ENCODE measurements at places on chromosomes 6 and 20. TPM values are rescaled to one million over a fixed set of nuclear protein-coding genes. Genes with fewer than 3 reads are reported as not detected.

Gene ADGRB3
- polyA plus RNA-seq: 14.5 TPM

Gene BPI
- 2.1 TPM for polyA plus RNA-seq

Gene RPL10A
- 2,223 TPM for polyA plus RNA-seq

Gene EPPIN
- polyA plus RNA-seq: 0.37 TPM

DNA sequence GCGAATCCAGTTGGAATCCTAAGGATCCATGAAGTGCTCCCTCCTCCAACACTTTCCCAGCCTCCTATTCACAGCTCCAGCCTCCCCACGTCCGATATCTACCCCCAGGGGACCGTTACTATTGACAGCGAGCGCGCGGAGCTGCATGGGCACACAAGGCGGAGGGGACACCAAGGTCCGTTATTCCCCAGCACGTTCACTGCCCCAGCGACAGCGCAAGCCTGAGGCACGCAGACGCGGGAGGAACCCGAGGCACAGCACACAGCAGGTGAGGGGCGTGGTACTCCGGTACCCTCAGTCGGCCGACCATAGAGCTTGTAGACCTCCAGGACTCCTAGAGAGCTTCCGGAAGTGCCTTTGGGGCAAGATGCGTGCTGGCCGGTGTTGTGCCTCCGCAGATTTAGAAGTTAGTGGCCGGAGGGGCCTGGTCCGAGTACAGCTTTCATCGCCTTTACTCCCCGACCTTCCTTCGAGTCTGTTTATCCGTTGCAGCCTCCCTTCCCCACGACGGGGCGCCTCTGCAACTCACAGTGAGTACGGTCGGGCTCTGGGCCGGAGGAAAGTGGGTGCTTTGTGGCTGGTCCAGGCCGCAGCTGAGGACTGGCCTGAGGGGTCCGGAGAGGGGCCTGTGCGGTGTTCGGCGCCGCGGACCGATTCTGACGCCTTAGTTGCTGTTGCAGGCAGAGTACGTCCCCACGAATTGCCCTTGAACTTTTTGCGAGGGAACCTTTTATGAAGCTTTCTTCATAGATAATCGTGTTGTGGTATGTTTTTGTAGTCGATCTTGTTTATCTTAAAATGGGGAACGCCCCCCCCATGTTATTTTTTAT, at the start of gene ZKSCAN8:
Gene ZKSCAN8, plus strand, starts transcription at position 384 of the 830 bp plus-strand sequence. CDS start 6,525 bp downstream, outside the sequence.
- DNase-seq: peak; percentile 82

GRCh38 chr20:25041813-25042530, 16.0 kb downstream of the ACSS1 start:
- DNase-seq: no peak

- DNase-seq: no peak
These were observed 199.2 kb downstream of the ALDH8A1 start for GRCh38 chr6:134750669-134751068.

- DNase-seq: no peak
These were observed 1.1 kb downstream of the DDAH2 start for GRCh38 chr6:31727717-31728671.

GRCh38 chr6:9057937-9058336, 622.6 kb upstream of the SLC35B3 start:
- no peak for DNase-seq

- no peak for DNase-seq
These were observed 132.7 kb upstream of the F13A1 start for GRCh38 chr6:6453186-6453585.

DNA sequence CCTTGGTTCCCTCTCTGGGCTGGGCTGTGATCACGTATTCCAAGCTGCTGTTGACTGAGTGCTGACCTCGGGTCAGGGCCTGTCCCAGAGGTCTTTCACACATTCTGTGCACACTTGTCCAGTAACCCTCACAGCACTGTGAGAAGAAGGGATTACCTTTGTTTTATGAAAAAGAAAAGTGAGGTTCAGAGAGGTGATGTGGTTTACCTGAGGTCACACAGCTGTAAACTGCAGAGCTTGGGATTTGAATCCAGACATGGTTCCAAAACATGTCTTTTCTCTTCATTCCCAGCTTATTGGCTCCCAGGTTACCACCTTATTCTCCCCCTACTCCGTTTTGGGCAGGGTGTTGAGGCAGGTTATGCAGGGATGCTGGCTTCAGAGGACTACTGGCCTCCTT, 28.4 kb upstream of the CDH22 start:
- no peak for DNase-seq

DNA sequence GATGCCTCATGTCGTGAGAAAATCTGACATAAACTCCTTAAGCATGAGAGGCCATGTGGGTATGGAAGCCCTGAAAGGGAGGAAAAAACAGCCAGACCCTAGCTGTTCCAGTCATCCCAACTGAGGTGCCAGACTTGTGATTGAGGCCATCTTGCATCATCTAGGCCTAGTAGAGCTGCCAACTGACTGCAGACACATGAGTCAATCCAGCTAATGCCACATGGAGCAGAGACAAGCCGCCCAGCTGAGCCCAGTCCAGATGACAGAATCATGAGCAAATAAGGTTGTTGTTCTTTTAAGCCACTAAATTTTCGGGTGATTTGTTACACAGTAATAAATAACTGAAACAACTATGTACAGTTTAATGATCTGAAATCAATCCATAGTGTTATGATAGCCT, 680.9 kb downstream of the MAFB start:
- DNase-seq: no peak

GRCh38 chr20:23315099-23315498, 35.5 kb upstream of the NXT1 start:
- no peak for DNase-seq

DNA sequence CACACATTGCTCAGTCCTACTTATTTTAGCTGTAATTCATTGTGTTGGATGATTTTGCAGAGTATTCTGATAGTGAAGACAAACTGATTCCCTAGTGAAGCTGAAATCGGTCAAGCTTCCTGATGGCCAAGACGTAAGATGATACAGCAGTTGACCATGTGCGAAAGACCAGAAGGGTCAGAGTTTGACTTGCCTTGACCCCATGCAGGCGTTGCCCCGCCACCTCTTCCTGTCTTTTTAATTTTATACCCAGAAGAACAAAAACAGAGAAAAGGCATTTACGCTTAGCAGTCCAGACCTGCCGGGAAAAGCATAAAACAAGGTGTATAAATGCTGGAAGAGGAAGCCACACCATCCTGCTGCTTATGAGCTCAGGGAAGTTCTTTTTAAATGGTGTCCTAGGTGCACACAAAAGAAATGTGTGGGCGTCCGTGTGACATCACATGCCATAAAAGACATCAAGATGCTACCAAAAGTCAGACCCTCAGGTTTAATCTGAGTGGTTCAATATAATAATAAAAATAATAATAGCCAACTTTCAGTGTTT, 32.2 kb downstream of the TSHZ2 start:
- no peak for DNase-seq

DNA sequence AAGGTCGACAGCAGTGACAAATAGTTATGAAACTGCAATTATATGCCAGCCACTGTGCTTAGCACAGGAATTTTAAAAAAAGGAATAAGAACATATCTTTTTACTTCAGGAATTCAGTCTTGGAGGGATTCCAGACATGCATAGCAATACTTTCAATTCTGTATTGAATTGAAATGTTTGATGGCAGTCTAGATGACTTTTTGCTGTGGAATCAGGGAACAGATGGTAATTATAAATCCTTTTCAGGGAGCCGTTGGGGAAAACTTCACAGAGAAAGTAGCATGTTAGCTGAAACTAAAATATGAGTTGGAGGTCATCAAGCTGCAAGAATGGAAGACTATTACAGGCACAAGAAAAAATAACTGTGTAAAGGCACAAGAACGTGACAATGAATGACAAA, 74.8 kb downstream of the IMPG1 start:
- DNase-seq: no peak

DNA sequence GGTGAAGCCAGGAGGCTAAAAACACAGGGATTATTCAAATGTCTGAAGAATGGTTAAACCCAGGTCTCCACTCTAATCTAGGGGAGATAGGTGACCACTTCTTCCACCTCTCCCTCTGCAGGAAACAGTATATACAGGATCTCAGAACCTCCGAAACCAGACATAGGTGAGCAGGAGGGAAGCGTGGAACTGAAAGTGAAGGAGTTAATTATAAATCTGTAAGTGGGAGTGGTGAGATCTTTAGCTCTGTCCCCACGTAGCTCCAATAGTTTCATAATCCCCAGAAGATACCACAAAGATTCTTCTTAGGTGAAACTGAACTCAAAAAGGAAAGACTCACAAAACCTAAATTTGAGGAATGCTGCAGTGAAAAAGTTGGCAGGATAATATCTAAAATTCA, 76.8 kb downstream of the THEMIS start:
- no peak for DNase-seq

DNA sequence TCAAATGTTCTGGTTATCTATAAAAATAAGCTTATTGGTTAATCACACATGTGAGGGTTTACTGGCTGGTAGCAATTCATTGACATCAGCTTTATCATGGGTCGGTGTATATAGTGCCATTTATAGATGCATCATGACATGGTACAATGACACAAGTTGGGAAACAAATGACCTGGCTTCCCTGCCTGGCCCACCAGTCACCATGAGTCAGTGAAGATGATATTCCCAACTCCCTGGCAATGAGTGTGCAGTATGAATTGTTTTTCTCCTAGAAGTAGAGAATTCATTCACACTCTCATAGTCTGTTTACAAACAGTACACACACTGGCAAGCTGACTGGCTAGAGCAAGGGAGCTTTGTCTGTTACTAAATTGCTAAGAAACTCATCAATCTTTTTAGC, 37.2 kb upstream of the CALHM6 start:
- DNase-seq: no peak

DNA sequence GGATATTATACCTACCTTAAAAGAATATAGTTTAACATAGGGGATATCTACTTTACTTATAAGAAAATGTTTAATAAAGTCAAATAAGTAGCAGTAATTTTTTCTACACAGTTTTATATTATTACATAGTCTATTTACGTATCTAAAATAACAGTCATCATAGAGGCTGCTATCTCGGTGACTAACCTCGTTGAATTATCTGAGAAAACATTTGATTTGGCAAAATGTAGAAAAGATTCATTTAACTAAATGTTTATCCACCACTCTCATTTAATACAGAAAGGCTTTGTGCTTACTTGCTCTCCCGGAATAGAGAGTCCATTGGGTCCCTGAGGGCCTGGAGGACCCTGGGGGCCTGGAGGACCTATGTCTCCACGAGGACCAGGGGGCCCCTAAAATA, 103.6 kb downstream of the COL12A1 start:
- no peak for DNase-seq

DNA sequence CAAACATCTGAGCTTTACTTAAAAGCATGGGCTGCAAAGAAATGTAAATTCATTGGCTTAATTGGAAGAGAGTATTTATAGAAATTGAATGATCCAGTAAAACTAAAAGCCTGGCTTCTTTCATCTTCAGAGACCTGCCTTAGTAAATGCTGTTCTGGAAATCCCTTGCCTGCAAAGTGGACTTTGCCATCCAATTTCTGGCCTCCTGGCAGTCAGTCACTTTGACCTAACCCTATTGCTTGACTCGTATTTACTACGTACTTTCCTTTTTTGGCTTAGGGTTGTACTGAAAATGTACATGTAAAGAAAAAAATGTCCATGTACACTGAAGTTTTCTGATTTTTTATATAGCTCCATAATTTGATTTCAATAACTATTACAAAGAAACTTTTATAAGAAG, 47.1 kb downstream of the E2F3 start:
- no peak for DNase-seq

DNA sequence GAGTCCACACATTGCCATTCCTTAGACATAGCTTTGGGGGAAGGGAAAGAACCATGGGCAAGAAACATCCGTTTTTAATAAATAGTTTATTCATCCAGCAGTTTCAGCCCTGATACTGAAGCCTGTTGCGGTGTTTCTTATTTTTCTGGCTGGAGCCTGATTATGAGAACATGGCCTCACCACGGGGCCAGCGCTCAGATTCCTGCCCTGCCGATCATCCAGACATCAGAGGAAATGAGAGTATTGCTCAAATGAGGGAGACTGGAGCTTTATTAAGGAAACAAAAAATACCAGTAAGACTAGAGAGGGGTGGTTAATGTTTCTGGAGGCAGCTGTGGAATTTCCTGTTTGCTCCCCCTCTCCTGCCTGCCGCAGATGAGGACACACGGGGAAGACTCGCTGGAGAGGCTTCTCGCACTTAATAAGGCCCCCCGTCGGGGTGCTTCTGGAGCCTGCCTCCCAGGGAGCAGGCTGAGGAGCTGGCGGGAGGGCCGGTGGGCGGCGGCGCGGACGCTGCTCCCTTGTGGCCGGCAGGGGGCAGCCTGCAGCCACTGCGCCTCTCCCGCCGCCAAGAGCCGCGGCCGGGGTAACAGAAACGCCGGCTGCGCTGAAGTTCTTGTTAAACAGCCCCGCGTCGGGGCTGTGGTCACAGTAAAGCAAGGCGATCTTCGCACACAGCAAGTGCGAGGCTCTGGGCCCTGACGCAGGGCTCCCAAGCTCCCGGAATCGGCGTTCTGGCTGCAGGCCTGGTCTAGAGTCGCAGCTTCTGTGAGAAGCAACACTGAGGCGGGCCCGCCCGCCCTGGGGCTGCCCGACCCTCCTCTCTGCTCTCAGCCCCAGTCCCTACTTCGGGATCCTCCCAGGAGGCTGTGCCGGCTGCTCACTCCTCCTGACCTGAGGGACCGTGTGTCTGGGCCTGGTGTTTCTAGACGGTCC, 17.5 kb downstream of the LEMD2 start:
- DNase-seq: peak; percentile 71

Measured in left lung (tissue), 14 donors.